Coronary artery (tissue), 2 donors: ENCODE measurements at places on chromosomes 1 and 21.

GRCh38 chr1:41738006-41738405, 180.7 kb downstream of the HIVEP3 start:
- DNase-seq, result no peak

DNA sequence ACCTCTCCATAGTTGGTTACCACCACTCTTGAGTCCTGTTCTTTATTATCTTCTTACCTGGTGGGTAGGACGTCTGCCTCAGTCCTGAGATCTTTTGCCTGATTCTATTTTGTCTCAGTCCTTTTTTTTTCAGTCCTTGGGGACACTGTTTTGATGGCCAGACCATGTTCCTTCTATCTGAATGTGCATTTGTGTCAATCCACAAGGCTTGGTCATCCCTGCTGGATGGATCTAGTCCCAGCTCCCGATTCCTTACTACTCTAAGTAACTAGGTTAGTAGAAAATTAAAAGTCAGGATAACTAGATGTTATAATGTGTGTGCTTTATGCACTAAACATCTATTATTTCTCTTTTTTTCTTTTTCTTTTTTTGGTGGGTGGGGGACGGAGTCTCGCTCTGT, 28.1 kb upstream of the AK4 start:
- no peak for DNase-seq

DNA sequence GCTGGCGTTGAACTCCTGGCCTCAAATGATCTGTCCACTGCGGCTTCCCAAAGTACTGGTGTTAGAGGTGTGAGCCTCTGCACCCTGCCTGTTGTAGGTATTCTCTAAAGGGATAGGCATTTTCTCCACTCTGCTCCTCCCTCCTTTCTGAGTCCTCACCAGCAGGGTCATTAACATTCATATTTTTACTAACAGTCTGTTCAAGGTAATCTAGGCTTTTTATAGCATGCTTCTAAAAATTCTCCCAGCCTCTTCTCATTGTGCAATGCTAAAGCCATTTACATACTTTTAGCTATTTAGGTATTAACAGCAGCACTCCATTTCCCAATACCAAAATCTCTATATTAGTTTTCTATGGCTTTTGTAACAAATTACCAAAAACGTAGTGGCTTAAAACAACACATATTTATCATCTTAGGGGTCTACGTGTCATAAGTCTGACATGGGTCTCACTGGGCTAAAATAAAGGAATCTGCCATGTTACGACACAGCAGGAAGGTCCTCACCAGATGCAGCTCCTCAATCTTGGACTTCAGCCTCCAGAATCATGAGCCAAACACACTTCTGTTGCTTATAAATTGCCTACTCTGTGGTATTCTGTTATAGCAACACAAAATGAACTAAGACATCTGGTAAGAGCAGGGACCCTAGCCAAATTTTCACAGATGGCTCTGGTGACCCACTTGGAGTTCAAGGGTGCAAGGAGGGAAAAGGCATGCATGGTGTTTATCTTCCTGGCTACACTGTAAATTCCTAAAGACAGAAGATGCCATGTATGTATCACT, 2.9 kb upstream of the SLC2A7 start:
- no peak for DNase-seq

GRCh38 chr1:3578433-3578805, 32.9 kb downstream of the MEGF6 start:
- DNase-seq, result no peak

- no peak for DNase-seq
Observed at GRCh38 chr1:220809187-220809550, 22.5 kb downstream of the MTARC1 start.

- DNase-seq, result no peak
Observed at GRCh38 chr1:30476911-30477459, 246.4 kb downstream of the MATN1 start.

DNA sequence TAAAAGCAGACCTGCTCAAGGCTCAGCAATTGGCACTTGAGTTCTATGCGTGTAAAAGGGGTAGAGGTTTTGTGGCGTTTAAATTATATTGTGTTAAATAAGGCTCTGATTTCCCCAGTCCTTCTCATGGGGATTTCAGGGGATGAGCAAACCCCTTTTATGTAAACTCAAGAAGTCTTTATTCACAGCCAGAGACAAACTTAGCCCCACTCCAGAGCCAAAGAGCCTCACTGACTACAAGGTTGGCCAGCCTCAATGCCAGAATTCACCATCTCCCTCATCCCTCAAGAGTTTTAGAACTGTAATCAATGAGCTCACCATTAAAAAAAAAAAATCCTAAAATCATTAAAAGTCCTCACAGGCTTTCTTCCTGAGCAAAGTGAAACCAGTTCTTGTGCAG, 107.8 kb downstream of the SLC30A10 start:
- DNase-seq, result no peak

DNA sequence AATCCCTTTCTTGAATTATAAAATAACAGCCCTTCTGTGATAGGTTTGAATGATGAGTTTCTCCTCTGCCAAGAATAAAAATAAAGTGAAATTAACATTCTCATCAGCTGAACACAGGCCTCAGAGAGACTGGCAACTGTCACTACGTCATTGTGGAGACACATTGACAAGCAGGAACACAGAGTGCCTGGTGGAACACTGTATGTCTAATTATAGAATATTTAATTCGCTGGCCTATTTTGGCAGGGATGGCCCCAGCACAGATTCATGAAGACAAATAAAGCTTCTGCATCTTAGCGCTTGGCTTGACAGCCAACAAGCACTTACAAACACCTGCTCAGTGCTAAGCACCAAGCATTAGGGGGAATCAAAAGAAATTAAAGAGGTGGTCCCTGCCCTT, 52.0 kb upstream of the SMYD2 start:
- DNase-seq, result no peak

GRCh38 chr1:97603218-97603617, 317.6 kb downstream of the DPYD start:
- no peak for DNase-seq

- no peak for DNase-seq
Observed at GRCh38 chr21:45465611-45466329, 60.8 kb downstream of the COL18A1 start.

DNA sequence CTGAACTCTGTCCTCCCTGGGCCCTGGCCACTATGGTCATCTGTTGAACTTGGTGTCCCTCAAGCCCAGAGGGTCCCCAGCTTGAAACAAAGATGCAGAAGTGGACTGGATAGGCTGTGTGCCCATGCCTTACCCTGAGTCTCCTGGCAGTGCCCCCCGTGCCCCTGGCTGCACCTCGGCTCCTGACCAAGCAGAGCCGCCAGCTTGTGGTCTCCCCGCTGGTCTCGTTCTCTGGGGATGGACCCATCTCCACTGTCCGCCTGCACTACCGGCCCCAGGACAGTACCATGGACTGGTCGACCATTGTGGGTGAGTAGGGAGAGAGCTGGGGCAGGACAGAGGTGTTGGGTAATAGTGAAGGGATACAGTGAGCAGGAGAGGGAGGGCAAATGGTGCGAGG, 10.7 kb downstream of the TIE1 start:
- no peak for DNase-seq
